Suppressor macrophage treated with lipopolysaccharide for 4 hours (primary cell): ENCODE measurements at places on chromosomes 13 and 19.

DNA sequence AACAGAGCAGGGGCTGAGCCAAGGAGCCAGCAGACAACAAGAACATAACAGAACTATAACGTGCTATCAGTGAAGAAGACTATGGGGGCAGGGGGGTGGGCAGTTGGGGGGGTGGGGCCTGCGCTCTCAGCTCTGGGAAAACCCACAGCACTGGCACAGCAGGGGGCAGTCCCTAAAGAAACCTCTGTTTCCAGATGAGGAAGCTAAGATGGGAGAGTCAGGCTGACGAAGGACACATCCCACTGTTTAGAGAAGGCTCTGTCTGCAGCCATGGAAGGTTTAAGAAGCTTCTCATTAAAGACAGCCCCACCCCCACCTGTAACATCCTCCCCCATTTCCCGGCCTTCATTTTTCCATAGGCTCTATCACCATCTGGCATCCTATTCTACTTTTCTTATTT, 7.1 kb upstream of the DOCK9 start:
- no peak for DNase-seq

DNA sequence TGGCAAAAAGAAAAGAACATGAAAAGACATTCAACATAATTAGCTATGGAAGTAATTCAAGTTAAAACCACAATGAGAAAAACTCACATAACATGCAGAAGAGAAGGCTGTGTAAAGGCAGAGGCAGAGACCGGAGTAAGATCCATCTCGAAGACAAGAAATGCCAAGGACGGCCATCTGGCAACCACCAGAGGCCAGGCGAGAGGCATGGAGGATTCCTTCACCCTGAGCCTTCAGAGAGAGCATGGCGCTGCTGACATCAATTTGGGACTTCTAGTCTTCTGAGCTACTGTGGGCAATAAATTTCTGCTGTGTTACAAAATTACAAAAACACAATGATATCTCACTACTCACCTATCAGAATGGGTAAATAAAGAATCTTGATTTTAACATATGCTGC, 381.0 kb downstream of the TSHZ3 start:
- no peak for DNase-seq

- DNase-seq: no peak
Observed at GRCh38 chr19:10007371-10008183, 2.7 kb downstream of the COL5A3 start.

GRCh38 chr13:51619614-51620013, 35.4 kb downstream of the WDFY2 start:
- peak; percentile 69 for DNase-seq

DNA sequence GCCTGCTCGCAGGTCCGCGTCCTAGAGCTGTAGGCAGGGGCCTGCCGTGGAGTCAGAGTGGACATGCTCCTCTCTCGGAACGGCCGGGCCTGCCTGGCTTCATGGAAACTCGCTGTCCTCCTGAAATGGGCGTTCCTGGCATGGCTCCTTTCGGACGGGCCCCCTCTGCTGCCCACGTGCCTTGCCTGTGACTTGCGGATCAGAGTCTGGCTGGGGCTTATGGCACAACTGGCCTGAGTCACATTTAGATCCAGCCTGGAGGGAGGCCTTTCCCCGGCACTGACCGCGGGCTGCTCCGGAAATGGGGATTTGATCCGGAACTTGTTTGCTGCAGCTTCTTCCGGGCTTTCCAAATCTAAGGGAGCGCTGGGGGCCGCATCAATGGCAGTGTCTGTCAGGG, 28.1 kb downstream of the THSD1 start:
- DNase-seq: no peak

- DNase-seq: peak; percentile 11
Observed at GRCh38 chr19:9995084-9995483, 15.2 kb downstream of the COL5A3 start.

DNA sequence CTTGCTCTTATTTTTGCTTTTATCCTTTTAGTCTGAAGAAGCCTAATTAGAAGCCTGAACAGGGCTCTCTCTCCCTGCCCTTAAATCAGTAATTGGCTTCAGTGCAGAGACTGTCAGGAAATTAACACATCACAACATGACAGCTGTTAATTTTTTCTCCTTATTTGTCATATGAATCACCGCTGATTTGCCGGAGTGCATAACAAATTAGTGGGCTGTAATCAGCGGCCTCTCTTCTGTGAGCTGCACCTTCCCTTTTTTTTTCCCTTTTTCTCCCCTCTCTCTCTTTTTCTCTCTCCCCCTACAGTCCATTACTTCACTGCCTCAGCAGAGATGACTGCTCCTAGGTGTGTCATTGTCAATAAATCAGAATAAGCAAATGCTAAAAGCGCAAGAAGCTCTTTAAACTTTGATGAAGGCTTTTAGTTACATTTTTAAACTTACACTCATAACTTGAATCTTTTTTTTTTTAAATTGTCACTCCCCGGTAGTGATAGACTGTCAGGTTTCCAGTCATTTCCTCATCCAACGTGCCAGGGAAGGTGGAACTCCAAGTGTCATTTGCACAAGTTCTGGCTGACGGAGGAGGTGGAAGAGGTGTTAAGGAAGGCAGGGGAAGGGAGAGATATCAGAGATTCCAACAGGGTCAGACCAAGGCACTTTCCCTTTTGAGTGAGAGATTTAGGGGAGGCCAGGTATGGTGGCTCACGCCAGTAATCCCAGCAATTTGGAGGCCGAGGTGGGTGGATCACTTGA, 197.1 kb upstream of the TSHZ3 start:
- DNase-seq: no peak

DNA sequence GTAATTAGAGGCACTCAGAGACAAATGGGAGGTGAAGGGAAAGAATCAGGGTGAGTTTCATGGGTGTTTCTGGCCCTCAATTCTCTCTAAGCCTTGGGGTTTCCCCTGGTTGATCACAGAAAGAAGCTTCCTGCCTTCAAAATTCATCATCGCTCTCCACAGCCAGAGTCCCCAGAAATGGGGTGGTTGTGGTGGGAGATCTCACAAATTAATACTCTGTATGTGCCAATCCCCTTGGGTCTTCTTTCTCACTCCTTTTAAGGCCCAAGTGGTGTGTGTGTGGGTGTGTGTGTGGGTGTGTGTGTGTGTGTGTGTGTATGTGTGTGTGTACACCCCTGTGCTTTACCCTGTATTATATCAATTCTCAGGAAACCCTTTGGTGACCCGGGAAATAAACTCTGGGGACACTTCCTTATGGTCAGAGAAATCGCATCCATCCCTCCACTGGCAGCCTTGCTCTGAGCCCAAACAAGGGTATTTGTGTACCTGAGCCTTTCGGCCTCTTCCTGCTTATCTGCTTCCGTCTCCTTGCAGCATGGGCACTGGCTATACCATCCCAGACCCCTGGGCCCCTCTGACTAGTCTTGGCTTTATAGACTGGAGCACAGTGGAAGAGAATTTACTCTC, 2.8 kb upstream of the FCGBP start:
- DNase-seq: peak; percentile 31

- no peak for DNase-seq
Observed at GRCh38 chr13:76597868-76598267, 288.3 kb downstream of the KCTD12 start.

- DNase-seq: no peak
Observed at GRCh38 chr13:54232700-54233099, 1204.1 kb downstream of the OLFM4 start.

DNA sequence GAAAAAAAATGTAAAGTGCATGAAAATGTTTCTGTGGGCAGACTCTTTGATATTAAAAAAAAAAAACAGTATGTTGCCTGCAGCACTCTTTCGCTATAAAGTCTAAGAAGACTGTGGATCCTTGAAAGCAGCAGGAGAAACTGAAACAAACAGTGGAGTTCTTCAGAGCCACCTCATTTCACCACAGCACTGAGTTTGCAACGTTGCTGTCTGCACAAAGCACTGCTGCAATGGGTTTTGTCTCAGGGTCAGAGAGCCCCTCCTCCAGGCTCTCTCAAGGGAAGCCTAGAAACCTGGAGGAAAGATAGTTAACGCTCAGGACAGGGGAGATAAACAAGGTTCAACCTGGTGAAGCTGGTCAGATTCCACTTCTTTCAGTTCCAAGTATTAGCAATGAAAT, 248.7 kb downstream of the EFNB2 start:
- no peak for DNase-seq

DNA sequence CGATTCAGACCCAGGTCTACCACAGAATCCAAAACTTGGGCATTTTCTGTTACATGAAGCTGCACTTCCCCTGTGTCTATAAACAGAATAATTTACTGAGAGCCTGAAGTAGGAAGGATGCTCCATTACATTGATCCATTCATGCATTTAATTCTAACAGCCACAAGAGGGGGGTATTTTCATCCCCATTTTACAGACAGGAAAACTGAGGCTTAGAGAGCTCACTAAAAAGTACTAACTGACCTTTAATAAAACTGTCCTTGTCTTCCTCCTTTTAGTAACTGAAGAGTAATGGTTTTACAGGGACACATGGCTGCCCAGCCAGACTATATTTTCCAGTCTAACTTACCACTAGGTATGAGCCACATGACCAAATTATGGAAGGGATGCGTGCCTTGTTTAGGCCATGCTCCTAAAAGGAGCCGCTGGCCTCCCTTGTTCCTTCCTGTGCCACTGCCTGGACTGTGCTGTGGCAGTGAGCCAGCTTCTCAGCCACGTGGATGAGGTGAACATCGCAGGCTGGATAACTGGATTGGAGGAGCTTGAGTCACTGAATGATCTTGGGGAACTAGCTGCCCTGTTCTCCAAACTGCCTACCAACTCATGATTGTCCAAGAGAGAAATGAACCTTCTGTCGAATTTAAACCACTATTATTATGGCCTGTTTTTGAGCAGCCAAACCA, 108.3 kb downstream of the DOCK9 start:
- DNase-seq: no peak

GRCh38 chr13:95741584-95742563, 64.9 kb downstream of the DNAJC3 start:
- DNase-seq: no peak

DNA sequence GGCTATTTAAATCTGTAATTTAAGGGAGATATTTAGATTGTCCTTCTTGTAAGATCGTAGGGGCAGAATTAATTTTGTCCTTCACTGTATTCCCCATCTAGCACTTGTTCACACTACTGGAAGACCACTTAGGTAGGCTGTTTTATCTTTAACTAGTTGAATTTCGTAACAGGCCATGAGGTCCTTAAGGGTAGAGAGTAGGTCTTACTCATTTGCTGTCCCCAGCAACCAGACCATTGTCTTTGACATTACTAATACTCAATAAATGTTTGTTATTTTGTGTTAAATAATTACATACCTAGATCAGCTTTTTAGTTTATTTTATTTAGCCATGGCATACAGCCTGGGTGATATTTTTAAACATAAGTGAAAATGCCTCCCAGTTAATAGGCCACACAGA, 177.1 kb downstream of the PCCA start:
- DNase-seq: no peak
